ENCODE measurements at places on chromosomes 7 and 10.

- DNase-seq, result no peak
Observed at GRCh38 chr7:118995350-118995749, 770.8 kb downstream of the ANKRD7 start.

GRCh38 chr10:110597476-110597875, 30.0 kb downstream of the SMC3 start:
- DNase-seq, result no peak

- peak; percentile 45 for DNase-seq
Observed at GRCh38 chr7:151251689-151252560, 3.4 kb upstream of the SMARCD3 start.

- DNase-seq, result no peak
Observed at GRCh38 chr7:24962418-24962962, 17.5 kb downstream of the OSBPL3 start.

GRCh38 chr7:20236790-20237189, 19.6 kb upstream of the MACC1 start:
- no peak for DNase-seq

Measured in brain microvascular endothelial cell (primary cell).